ENCODE measurements at places on chromosomes 1 and 21. TPM values are rescaled to one million over a fixed set of nuclear protein-coding genes. Genes with fewer than 3 reads are reported as not detected.

LMX1A gene
- total RNA-seq, result 0.84 TPM

GRCh38 chr1:155022927-155023236 is 10.7 kb downstream of the DCST2 start:
- no peak for DNase-seq

DNA sequence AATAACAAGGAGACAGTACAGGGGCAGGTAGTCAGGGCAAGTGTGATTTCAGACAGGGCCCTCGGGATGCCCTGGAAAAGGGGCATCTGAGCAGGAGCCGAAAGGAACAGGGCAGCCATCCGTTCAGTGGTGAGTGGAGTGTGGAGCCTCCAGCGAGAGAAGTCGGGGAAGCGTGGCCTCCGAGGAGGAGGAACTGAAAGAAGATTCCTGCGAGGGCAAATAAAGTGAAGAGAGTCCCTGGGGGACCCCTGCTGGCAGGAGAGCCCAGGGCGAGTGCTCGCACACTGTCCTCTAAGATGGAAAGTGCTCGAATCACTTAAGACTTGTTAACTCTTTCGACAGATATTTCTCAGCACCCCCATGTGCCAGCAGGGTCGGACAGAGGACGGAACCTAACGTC is 3.5 kb upstream of the UTS2 start:
- no peak for DNase-seq

GRCh38 chr1:53637511-53638359 is 101.2 kb downstream of the GLIS1 start:
- peak; percentile 32 for DNase-seq

GRCh38 chr1:46554597-46555381 is 3.3 kb upstream of the KNCN start:
- peak; percentile 72 for DNase-seq

- DNase-seq, result peak; percentile 64
These were observed 35.4 kb upstream of the CD1D start for GRCh38 chr1:158145173-158145719.

All from aorta (tissue), 5 donors.